ENCODE measurements at places on chromosomes 3 and 15.

GRCh38 chr3:117218641-117219048 is 509.1 kb downstream of the TUSC7 start:
- DNase-seq, result no peak

- DNase-seq, result no peak
These were observed 14.0 kb upstream of the SSUH2 start for GRCh38 chr3:8658306-8659212.

DNA sequence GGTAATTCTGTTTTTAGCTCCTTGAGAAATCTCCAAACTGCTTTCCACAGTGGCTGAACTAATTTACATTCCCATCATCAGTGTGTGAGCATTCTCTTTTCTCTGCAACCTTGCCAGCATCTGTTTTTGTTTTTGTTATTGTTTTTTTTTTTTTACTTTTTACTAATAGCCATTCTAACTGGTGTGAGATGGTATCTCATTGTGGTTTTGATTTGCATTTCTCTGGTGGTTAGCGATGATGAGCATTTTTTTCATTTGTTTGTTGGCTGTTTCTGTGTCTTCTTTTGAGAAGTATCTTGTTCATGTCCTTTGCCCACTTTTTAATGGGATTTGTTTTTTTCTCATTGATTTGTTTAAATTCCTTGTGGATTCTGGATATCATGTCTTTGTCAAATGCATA is 129.7 kb upstream of the ABHD17C start:
- DNase-seq, result no peak

GRCh38 chr3:33050071-33050653 is 46.8 kb downstream of the GLB1 start:
- no peak for DNase-seq

GRCh38 chr3:110865934-110866333 is 205.7 kb upstream of the NECTIN3 start:
- no peak for DNase-seq

- DNase-seq, result no peak
These were observed 74.7 kb downstream of the DNAJB8 start for GRCh38 chr3:128392021-128392420.

DNA sequence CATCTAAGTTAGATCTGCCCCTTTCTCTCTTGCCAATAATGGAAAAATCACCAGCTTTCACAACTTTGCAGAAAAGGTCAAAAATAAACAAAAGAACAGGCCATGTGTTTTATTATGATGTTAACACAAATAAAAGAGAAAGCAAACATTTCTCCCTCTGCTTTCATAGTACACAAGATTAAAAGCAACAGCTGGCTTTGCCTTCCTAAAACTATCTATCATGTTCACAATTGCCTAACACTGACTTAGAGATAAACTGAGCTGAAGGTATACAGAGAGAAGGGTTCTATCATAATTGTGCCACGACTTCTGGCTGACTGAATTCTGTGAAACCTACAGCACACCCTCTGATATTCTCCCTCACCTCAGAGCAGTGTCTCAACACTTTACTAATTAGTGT is 29.4 kb downstream of the AADAC start:
- DNase-seq, result no peak

GRCh38 chr15:88681610-88682221 is 42.9 kb downstream of the ISG20 start:
- DNase-seq, result peak; percentile 71

DNA sequence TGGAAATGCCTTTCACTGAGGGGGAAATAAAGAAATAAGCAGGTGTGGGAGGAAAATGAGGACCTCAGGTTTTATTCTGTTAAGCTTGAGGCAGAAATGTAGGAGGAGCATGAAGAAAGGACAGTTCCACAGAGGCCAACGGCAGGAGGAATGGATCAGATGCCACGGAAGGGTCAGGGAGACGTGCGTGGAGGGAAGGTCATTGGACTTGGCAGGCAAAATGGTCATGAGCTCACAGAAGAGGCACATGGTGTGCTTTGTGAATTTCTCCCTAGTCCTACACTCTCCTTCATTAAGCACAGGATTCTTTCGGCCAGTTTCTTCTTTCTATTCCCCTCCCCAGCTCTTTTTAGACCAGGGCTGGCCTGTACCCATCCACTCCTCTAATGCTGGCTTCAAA is 32.5 kb upstream of the THSD4 start:
- DNase-seq, result no peak

- DNase-seq, result no peak
These were observed 155.3 kb downstream of the SHQ1 start for GRCh38 chr3:72692990-72693389.

DNA sequence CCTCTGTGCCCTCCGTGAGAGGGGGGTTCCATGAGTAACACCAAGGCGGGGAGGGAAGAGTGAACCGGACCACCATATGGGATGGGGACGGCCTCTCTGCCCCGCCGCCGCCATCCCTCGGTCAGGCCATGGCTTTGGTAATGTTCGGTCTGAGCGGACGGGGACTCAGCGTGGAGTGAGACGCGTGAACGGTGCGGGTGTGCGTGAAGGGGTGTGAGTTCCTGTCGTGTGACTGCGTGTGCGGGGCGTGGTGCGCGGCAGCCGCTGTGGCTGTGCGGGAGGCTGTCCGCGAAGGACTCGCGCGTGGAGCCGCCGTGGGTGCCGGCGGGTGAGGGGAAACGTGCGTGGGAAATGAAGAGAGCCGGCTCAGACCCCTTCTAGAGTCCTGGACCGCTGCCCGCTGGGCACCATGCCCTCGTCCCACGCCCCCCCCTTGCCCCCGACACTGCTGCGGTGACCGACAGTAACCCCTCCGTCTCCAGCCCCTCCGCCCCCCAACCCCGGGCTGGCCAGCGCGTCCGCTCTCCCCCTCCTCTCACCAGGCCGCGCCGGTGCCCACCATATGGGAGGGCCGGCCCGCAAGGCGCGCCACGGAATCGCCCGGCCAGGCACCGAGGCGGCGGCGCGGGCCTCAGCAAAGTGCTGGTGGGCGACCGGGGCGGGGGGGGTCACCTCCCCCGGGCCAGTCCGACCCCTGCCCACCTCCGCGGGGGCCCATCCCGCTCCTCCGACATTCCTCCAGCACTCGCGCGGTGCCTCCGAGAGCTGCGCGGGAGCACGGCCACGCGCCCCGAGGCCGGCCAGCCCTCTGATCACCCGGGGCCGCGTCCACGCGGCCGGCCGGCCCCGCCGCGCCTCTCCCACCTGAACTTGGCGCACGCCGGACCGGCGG is 589 bp downstream of the KLF15 start:
- peak; percentile 44 for DNase-seq

DNA sequence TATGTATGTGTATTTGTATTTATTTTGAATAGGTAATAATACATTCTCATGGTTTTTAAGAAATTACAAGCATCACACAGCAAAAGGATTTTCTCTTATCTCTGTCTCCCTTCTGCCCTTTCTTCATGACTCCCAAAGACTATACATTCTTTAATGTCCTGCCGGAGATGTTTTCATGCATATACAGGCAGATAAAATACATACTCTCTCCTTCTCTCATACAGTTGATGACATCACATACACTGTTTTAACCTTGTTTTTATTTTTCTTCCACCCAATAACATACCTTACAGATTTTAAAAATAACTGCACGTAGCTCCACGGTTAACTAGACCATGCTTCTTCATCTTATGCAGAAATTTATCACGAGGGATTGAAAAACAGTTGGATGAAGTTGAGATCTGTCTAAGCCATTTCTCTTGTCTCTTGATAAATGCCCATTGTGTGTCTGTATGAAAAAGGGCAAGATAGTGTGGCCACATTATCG is 249.8 kb downstream of the EDEM1 start:
- no peak for DNase-seq

DNA sequence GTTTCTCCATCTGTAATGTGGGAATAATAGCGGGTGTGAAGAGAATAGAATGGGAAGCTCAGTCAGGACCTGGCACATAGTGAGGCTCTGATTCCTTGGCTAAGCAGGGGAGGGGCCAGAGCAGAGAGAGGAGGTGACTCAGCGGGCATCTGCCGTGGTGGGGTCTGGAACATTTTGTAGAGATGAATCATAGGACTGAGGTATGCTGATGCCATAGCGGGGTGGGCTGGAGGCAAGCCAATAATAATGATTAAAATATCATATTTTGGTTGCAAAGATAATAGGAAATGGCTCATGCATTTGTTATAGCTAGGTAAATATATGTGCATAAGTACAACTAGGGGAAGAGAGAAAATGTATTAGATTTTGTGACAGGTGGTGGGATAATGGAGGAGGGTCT is 11.2 kb downstream of the TGM4 start:
- DNase-seq, result peak; percentile 95

DNA sequence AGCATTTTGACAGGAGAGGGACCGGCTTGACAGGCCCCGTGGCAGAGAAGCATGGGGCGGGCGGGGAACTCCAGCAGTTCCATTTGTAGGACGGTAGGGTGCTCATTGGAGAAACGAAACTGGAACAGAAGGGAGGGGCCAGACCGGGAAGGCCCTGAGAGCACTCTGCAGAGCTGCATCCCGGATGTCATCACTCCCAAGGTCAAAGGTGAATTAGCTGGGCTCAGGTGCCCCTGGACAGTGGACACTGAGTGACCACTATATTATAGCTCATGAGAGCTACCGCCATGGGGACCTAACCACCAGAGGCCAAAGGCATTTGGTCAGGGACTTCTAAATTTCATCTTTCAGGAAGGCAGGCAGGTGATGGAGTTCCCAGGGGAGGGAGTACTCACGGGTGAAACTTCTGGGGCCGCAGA is 7.3 kb downstream of the CSRNP1 start:
- DNase-seq, result peak; percentile 33

DNA sequence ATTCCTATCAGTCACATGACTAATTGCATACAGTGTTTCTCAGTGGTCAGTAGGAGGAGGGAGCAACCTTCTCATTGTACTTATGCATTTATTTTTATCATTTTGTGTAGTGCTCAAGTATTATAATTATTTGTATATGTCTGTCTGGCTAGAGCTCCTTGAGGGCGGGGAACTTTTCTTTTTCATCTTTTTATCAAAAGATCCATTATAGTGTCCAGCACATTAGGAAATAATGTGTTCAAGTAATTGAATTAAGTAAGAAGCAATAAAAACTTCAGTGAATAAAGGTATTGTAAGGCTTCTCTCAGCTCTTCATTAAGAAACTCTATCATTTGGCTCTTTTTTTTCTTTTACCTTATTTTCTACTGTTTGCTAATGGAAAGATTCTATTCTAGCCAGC is 18.8 kb downstream of the FGF7 start:
- no peak for DNase-seq

- DNase-seq, result peak; percentile 70
These were observed 342.8 kb downstream of the ERC2 start for GRCh38 chr3:56125358-56126005.

DNA sequence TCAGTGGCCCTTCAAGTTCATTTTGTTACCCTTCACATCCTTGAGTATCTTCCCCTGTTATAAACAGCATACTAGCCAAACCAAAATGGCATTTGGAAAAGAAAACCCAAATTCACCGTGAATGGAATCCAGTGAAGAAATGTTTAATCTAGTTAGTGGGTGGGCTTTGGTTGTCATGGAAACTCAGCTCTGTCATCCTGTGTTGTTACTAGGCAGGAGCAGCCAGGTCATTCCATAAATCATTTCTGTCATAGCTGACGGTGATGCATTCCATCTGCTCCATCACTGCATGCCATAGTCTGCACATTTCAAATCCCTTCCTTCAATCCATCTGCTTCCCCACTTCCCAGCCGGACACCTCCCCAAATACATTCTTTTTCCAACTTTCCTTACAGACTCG is 140.4 kb upstream of the CGNL1 start:
- peak; percentile 64 for DNase-seq

DNA sequence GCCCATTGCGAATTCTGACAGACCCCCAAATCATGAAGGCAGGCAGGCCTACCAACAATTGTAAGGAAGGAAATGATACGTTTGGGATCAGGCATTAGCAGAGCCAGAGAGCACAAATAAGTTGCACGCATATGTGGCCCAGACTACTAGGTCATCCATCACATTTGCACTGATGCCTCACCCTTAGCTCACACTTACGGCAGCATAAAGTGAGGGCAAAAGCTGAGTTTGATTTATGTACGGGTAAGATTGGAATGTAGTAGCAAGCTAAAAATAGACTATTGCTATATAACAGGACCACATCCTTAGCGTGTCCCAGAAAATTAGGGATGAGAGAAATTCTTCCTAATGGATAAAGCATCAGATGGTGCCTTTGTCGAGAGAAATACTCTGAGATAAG is 58.6 kb downstream of the QTRT2 start:
- DNase-seq, result peak; percentile 14

GRCh38 chr3:187027531-187028278 is 97.4 kb downstream of the ST6GAL1 start:
- no peak for DNase-seq

DNA sequence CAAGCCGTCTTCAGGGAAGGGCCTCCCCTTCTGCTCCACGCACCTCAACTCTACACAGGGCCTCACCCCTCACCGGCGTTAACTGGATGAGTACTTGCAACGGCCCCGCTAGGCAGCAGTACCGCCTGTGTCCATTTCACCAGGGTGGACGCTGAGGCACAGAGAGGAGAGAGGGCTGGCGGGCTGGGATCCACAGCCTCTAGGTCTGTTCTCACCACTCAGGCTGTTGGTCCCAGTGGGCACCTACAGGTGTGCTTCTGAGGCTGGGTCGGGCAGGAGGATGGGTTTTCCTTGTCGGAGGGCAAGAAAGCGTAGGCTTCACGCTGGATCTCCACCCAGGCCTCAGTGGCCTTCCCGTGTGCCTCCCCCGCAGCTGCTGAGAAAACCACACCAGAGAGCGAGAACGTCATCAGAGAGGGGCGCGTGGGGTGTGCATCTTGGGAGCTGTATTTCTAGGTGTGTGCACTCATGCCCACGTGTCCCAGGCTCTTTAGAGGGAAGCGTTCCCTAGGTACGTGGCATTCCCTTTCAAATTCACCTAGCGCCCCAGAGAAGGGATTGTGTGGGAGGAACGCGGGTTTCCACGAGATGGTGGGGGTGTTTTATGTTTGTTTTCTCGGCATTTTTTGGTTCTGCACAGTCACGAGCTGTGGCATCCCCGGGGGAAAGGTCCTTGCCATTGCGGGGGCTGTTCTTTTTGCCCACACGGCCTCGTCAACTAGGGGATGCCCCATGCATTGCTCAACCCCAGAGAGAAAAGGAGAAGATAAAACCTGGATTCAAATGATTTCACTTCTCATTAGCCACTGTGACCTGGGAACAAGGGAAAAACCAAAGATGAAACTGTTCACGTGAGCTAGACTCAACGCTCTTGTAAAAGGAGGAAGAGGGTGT is 67.7 kb downstream of the MGLL start:
- DNase-seq, result no peak

DNA sequence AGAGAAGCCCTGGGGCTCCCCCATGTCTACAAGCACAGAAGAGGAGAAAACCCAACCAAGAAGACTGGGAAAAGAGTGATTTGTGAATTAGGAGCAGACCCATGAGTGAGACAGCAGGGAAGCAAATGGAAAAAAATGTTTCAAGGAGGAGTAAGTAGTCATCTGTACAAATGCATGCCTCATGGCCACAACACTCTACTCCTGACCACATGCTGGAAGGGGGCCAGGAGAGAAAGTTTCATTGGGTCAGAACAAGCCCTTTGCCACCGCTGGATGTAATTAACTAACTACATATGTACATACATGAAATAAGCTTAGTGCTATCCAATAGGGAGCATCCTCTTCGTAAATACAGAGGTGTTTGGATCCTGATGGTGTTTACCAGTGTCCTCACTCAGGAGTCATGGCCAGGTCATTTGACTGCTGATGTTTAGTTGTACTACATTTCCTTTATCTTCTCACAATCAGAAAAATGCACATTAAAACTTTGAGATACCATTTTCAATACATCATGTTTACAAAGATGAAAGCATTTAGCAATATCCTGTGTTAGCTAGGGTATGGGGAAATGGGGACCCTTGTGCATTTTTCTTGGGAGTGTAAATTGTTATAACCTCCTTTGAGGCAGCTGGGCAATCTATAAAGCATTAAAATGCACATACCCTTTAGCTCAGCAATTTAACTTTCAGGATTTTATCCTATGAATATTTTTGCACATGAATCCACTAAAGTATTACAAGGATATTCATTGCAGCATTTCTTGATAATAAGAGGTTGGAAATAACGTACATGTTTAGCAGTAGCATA is 27.1 kb downstream of the CLRN1 start:
- peak; percentile 68 for DNase-seq

All from AG20443 (cell line).